Stimulated activated CD8-positive, alpha-beta memory T cell treated with anti-CD3 and anti-CD28 coated beads, Interleukin-7, amount 100 ng/mL, for 24 hours (primary cell): ENCODE measurements at places on chromosomes 2 and 18.

GRCh38 chr18:54561706-54562267 is 29.3 kb upstream of the DYNAP start:
- DNase-seq = no peak

DNA sequence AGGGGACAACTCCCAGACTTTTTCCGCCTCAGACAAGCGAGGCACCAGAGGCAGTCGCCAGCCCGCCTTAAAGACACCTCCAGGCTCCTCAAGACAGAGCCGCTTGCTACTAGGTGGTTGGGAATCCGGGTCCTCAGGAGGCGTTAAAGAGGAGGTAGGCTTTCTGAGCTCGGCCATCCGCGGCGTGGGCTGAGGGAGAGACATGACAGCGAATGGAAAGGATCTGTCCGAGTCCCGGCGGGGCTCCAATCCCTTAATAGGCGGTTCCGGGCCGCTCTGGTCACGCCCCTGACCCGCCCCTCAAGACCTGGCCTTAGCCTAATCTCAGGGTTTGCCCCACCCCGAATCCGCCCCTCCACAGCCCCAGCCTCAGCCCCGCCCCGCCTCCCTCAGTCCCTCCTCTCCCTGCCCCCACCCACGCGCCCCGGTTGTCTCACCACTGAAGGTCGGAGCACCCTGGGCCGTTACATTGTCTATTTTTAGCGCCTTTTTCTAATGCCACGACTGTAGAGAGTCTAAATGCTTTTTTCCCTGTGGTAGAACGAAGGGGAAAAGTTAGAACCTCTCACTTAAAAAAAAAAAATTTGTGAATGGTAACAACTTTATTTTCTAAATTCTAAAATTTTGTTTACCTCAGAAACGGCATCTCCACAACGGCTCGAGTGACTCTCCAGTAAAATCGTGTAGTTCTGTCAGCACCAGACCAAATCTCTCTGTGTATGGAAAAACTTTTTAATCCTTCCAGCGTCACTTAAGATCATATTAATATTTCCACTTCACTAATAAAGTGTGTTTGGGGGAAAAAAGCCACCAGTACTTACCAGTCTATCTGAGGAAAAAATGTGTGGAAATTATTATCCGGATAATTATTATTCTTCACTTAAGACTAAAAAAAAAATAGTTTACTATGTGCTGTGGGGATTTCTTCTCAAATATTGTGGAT is at the start of gene RAD51AP2:
Gene RAD51AP2, minus strand, starts transcription at position 229 of the 943 bp plus-strand sequence. Its CDS starts 25 bp downstream, at position 204.
- no peak for DNase-seq

GRCh38 chr18:42509750-42510415 is 554.8 kb downstream of the PIK3C3 start:
- DNase-seq = no peak

- DNase-seq = no peak
Measured at GRCh38 chr2:138470941-138471340, 30.6 kb upstream of the SPOPL start.

DNA sequence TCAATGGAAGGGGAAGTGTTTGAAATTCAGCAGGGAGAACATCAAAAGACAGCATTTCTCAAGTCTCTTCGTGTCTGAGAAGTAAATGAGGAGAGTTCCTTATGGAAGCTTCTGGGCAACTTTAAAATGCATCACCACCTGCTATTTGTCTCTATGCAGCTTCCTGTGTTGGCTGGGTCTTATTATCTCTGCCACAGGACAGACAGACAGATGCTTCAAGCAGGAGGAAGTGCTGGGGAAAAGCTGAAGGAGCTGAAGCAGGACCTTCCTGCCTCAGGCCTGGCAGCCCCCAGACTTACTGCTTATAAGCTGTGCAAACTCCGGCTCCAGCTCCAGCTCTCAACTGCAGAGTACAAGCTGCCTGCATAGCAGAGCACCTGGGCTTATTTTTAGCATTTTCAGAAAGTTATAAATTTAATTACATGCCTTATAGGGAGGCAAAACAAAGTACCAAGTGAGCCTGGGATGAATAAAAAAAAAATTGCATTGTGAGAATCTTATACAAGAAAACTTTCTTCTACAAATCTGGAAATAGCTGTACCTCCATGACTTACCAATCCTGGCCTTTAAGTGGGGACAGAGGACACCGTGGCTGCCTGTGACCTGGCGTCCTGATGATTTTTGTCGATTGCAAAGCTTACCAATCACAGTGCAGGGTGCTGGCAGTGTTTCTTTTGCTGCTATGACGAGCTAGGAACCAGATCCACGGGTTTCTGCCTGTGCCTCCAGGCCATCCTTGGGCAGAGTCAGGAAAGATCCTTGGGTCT is 206.3 kb downstream of the SEPTIN10 start:
- DNase-seq = no peak

DNA sequence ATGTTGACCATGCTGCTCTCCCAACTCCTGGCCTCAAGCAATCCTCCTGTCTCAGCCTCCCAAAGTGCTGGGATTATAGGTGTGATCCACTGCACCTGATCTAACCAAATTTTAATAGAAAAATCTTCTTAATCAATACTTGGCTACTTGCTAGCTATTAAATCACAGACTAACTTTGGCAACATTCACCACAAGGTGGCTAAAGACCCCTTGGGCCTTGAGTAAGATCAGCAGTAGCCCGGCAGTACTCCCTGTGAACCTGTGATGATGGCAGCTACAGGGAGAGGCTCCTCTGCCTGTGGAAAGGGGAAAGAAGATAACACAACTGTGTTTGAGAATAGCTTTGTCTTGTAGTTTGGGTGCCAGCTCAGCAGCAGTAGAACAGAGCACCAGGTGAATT is 102.9 kb downstream of the SLC39A10 start:
- DNase-seq = no peak

DNA sequence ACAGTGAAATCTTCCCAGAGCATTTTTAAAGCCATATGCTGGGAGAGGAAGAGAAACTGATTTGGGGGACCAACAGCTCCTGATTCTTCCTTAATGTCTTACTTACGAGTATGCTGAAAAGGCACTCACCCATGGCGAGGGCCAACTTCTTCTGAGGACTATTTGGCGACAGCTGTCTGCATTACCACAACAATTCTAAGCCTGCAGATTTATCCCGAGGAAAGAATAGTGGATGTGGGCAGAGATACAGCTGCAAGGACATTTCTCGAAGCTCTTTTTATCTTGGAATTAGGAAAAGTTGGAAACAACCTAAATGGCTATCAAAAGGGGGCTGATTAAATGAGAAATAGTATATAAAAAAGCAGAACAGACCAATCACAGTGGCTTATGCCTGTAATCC is 40.3 kb upstream of the FHL2 start:
- no peak for DNase-seq

DNA sequence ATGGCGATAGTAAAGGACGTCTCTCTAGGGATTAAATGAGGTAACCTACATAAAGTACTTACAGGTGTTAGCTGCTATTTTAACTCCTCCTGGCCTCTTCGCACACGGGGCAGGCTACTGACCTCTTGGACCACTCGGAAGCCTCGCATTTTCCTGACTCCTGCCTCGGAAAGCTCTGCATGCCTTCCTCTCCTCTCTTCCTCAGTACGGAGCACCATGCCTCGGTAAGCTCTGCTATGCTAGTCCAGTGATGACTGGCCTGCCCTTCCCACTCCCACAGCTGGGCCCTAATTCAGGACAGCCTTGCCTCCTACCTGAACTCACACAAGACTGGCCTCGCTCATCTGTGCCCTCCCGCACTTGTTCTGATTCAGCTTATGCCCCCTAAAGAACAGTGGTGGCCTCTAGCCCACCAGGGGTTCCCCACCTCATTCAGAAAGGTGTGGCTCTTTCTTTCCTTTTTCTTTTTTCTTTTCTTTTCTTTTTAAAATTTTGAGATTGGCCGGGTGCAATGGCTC is 22.7 kb upstream of the HPCAL1 start:
- DNase-seq = no peak

DNA sequence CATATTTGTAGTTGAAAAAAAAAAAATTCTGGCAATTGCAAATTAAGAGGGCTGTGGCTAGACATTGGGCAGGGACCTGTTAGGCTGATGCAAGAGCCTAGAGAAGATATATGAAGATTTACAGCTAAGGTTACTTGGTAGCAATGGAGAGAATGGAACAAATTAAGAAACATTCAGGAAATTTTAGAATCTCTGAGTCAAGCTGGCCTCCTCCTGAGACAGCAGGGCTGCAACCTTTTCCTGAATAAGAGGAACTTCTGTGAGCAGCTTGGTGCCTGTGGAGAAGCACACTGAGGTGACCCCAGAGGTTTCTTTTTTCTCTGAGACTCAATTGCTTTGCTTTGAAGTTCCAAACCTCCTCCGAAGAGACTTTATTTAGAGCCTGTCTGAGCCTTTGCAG is 118.6 kb upstream of the LRATD1 start:
- DNase-seq = no peak

DNA sequence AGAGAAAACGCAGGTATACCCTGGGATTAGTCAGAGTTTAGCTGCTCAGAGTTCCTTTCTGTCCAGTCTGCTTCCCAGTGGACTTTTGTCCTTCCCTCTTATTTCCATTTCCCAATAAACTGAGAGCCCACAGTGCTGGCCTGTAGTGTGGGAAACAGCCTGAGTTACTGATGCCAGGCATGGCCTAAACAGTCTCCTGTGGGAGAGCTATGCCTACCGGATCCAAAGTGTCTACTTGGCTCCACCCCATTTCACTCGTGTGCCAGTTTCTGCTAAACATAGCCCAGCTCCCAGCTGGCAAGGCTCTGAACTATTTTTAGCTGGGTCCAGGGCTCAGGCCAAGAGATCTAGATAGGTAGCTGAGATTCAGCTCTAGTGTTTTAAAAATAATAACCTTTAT is 15.6 kb upstream of the PPP1CB start:
- DNase-seq = no peak

GRCh38 chr2:47818777-47819176 is 35.8 kb downstream of the MSH6 start:
- no peak for DNase-seq

DNA sequence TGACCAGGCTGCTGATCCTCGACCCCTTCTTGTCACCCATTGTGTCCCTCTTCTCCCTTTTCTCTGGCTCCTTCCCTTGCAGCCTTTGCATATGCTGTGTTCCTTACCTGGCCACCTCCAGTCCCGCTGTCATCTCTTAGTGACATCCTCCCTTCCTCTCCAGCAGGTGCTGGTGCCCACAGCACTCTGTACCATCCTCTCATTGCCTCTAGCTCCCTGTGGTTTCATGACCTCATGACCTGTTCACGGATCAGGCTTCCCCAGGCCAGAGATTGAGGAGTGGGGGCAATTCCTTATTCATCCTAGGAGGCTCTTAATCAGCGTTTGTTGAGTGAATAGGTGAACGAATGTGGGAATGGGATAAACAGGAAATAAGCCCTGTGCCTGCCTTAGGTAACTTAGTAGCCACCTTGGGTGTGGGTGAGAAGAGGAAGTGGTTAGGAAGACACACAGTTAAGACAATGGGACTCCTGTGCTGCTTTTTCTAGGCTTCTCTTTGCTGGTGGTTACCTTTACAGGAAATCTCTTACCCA is 35.5 kb downstream of the ITGA6 start:
- DNase-seq = no peak

DNA sequence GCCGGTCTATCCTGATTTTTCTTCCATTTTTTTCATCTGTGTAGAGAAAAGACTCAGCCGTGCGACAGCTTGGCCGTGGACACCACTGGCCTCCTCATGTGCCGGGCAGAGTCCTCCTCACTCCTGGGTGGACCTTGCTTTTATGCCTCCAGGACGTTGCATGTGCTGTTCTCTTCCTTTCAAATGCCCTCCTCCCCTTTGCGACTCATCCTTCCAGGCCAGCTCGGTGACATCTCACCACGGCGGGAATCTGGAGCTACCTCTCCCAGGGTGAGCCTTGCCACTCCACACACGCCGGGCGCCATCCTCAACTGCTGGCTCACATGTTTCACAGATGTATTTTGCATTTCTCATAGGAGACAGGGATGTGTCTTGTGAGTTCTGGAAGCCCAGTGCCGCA is 198.5 kb upstream of the HDAC4 start:
- no peak for DNase-seq

- DNase-seq = no peak
Measured at GRCh38 chr2:119109866-119110265, 48.7 kb downstream of the C1QL2 start.

GRCh38 chr2:112164876-112165275 is 26.7 kb downstream of the FBLN7 start:
- DNase-seq = no peak

DNA sequence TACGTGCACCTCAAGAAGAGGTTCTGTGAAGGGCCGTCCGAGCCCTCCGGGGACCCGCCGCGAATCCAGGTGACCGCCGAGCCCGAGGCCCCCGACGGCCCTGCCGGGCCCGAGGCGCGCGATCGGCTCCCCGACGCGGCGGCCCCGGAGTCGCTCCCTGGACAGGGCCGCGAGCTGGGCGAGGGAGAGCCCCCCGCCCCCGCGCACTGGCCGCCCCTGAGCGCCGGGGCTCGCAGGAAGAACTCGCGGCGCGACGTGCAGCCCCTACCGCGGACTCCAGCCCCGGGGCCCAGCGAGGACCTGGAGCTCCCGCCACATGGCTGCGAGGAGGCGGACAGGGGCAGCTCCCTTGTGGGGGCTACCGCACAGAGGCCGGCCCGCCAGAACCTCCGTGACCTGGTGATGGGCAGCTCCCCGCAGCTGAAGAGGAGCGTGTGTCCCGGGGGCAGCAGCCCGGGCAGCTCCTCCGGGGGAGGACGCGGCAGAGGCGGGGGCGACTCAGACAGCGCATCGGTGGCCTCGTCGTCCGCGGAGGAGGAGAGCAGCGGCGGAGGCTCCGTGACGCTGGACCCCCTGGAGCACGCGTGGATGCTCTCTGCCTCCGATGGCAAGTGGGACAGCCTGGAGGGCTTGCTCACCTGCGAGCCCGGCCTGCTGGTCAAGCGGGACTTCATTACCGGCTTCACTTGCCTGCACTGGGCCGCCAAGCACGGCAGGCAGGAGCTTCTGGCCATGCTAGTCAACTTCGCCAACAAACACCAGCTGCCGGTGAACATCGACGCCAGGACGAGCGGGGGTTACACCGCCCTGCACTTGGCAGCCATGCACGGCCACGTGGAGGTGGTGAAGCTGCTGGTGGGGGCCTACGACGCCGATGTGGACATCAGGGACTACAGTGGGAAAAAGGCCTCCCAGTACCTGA is 812 bp downstream of the SOWAHC start:
- DNase-seq = no peak

GRCh38 chr18:51867767-51868166 is 472.2 kb upstream of the DCC start:
- no peak for DNase-seq

- no peak for DNase-seq
Measured at GRCh38 chr2:98800330-98801064, 69.6 kb upstream of the MGAT4A start.

DNA sequence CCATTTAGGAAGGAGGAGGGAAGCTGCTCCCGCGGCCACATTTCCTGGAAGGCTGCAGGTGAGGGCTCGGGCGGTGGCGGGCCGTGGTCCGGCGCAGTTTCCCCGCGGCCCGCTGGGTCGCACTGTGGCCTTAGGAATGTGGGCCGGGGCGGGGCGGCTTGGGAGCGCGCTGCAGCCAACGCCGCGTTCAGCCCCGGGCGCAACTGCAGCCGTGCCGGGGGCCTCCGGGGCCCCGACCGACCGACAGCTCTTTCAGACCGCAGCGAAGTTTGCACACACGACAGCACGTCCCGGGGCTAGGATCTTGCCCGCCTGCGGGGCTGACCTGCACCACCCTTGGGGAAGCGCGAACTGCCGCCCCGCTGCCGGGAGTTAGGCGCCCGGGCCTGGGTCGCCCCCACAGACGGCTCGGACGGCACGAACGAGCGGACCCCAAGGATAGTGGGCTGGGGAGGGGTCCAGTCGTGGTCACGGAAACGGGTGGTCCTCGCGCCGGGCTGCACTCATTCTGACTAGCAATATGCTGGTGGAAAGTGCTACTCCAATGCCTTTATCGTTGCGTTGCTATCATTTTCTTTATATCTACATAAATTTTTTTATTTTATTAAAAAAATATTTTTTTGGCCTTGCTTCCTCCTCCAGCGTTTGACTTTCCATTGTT is 69.9 kb upstream of the DLX2 start:
- peak; percentile 26 for DNase-seq

- DNase-seq = no peak
Measured at GRCh38 chr2:230981704-230982103, 14.2 kb upstream of the SPATA3 start.
